Stimulated activated CD8-positive, alpha-beta memory T cell treated with anti-CD3 and anti-CD28 coated beads, Interleukin-2, amount 100 ng/mL, for 1 hour (primary cell): ENCODE measurements at places on chromosomes 1 and 21.
A peak's percentile ranks its signal among the peaks of the same experiment; 100 is the strongest.

DNA sequence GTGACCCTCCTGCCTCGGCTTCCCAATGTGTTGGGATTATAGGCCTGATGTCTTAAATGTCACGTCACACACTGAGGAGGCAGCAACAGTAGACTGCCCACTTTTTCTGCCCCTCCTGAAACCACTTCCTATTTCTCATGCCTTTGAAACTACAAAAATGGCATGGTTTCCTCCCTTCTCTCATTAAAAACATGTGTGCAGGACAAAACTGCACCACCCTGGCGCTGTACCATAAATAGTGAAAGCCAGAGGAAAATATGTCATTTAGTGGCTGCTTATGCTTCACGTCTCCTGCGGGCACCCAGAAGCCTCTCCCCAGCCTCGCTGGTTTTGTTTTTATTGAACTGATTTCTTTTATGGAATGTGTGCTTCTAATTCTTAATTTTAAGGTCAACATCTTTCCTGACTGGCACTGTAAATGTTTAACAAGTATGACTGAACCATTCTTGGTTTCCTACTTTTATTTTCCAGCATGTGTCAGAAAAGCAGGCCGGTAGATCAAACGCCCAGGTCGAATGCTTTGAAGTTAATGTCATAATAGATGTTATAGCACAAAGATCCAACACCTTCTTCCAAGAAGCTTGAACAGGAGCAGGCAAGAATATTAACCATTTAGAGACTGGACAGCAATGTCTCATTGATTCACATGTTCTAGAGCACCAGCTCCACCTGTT is 59.6 kb upstream of the C1orf87 start:
- DNase-seq, result no peak

DNA sequence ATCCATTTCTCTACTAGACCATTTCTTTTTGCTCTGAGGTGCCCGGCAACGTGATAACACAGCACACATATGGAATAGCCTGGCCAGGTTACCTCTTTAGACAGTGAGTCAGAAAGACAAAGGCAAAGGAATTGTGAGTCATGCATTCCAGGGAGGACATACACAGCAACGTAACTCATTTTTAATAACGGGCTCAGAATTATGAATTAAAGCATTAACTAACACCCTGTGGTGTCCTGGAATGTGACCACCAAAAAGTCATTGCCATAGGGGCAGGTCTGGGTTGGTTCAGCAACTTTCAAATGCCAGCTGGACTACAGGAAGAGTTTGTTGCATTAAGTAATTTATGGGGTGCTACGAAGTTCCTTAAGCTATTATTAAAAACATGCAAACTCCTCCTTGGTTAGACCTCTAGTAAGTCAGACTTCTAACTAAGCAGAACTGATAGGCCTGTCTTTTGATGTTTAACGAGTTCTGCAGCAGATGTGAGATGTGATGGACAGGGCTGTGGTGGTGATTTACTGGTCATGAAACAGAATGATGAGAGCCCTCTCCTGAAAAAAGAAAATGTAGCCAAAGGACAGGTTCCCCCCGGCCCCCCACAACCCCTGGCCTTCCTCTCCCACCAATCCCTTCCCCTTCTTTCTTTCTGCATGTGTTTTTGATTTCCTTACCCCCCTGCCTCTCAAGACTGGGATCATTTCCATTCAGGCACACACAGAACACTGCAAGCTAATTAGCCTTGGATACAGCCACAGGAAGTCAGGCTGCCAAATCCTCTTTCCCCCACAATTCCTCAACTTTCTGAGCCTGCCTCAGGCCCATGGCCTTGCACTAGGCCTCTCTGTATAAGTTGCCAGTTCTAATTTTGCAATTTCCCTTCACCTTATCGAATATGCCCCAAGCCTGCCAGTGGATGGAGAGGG is 88.9 kb upstream of the HAO2 start:
- no peak for DNase-seq

GRCh38 chr1:18955441-18956192 is 859 bp downstream of the IFFO2 start:
- no peak for DNase-seq

DNA sequence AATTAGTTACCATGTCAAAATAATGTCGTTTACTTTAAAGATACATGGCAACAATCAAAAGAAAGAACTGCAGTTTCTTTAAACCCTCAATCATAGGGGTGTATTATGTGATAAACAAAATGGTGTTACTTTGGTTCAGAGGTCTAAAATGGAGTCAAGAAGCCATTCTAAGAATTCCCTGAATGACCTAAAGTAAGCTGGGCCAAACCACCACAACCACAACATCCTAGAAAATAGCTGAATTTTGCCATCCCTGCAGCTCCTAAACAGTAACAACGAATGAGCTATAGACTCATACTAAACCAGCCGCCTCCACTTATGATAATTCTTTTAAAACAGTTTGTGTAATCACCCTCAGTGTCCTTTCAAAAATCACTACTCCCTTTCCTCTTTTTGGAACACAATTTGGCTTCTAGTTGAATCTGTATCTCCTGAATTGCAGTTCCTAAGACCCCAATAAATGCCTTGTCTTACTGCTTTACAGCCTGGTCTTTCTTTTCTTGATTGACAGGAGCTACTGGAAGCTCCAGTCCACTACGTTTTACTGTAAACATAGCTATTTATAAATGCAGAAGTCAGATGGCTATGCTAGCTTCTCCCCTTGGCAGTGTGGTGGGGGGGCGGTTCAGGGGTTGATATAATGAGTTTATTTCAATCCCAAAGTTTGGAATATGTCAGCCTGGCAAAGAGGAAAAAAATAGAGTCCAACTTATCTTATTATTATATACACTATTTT is 84.3 kb downstream of the PLPPR4 start:
- no peak for DNase-seq

DNA sequence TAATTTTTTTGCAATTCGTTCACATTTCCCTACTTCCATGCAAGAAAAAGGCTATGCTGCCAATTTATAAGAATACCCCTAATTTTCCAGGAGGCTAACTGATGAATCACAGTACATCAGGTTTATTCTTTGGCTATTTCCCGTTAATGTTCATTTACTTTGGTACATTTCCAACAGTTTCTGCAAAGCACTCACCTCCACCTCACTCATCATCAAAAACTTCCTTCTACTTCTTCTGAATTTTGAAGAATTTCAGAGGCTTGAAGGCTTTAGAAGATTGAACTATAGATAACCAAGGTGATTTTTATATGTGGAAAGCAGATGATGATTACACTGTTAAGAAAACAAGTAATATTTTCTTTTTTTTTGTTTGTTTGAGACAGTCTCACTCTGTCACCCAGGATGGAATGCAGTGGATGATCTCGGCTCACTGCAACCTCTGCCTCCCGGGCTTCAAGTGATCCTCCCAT is 60.5 kb upstream of the HP1BP3 start:
- DNase-seq, result no peak

- DNase-seq, result no peak
Measured at GRCh38 chr1:65904681-65905083, 112.0 kb downstream of the PDE4B start.

GRCh38 chr1:67939942-67940341 is 106.7 kb upstream of the GNG12 start:
- no peak for DNase-seq

DNA sequence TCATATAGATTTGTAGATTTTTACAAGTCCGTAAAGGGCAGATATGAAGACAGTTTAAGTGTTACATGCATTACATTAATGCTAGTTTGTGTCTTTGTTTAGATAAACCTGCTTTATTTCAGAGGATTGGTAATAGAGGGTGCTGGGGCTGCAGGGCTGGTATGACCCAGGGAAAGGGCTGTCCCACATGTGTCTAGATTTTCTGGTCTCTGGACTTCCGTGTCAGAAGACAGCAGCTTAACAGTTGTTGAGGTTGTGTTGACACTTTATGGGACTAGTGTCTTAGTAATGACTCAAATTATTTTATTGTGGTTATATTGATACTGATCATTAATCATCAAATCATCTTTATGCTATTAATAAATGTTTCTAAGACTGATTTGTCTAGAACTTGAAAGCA is 10.1 kb downstream of the PRDM2 start:
- no peak for DNase-seq

GRCh38 chr1:56331207-56331891 is 248.0 kb downstream of the PLPP3 start:
- DNase-seq, result no peak

GRCh38 chr1:198674009-198674408 is 35.2 kb downstream of the PTPRC start:
- DNase-seq, result no peak

GRCh38 chr1:47023268-47024140 is at the start of gene CYP4X1:
CYP4X1 (plus strand) TSS chr1:47023669; CDS start chr1:47023818, 149 bp downstream.
- no peak for DNase-seq

DNA sequence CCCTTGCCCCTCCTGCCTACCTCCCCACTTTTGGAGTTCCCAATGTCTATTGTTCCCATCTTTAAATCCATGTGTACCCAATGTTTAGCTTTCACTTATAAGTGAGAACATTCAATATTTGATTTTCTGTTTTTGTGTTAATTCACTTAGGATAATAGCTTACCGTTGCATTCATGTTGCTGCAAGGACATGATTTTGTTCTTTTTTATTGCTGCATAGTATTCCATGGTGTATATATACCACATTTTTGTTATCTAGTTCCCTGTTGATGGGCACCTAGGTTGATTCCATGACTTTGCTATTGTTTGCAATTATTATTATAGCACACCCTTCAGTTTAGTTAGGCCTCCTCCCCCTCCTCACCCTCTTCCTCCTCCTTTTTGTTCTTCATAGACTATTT is 33.5 kb upstream of the ADAR start:
- DNase-seq, result no peak

- DNase-seq, result no peak
Measured at GRCh38 chr1:171403393-171403792, 81.9 kb upstream of the PRRC2C start.

GRCh38 chr1:190908246-190908645 is 430.6 kb upstream of the BRINP3 start:
- no peak for DNase-seq

- no peak for DNase-seq
Measured at GRCh38 chr1:167749741-167750140, 28.0 kb downstream of the MPZL1 start.

- DNase-seq, result no peak
Measured at GRCh38 chr1:113278371-113278770, 111.9 kb upstream of the MAGI3 start.

GRCh38 chr1:27135541-27136235 is 19.2 kb downstream of the SLC9A1 start:
- DNase-seq, result no peak

- DNase-seq, result no peak
Measured at GRCh38 chr1:179144626-179145025, 62.8 kb downstream of the TOR3A start.

DNA sequence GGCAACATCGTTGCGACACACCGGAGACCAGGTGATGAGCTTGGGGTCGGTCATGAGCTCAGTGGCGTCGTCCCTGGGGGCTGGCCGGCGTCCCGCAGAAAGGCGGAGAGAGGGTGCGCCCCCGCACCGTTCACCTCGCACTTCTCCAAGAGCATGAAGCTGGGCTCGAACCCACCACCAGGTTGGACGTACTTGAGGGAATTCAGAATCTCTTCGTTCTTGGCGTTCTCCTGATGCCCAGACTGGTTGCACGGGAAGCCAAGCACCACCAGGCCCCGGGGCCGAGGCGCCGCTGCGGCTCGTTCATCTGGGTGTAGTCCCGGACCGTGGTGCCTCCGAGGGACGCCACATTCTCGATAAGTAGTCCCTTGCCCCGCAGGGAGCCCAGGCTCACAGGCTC is 176.6 kb upstream of the ADAMTS5 start:
- no peak for DNase-seq

GRCh38 chr1:41573194-41573593 is 88.7 kb upstream of the EDN2 start:
- DNase-seq, result no peak

- peak; percentile 41 for DNase-seq
Measured at GRCh38 chr1:6440198-6441126, 15.9 kb downstream of the ESPN start.

- no peak for DNase-seq
Measured at GRCh38 chr1:43267291-43267805, 2.4 kb upstream of the TMEM125 start.

DNA sequence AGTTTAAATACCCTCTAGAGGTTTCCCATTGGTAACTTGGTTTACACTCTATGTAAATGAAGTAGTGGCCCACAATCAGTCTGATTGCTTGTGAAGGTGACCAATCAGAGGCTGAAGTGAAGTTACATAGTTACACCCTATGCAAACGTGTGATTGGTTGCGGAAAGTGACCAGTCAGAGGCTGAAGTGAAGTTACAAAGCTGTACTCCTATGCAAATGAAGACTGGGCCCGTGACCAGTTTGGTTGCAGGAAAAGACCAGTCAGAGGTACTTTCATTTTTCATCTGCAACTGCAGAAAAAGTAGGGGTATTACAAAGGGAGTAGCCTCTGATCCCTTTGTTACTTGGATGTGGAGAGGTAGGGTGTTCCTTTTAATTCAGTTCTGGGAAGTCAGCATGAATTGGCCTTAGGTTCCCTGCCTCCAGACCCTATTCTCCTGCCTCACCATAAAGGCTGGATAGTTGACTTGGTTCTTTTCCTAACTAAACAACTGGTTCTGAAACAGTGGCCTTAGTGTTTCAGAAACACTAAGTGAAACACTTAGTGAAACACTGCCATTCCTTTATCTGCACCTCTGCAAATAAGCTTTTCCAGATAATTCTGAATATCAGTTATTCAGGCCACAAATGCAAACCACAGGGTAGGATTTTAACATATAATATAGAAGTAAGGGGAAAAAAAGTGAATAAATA is 39.3 kb downstream of the MAGI3 start:
- DNase-seq, result no peak

GRCh38 chr21:20942523-20942922 is 55.7 kb upstream of the NCAM2 start:
- DNase-seq, result no peak

DNA sequence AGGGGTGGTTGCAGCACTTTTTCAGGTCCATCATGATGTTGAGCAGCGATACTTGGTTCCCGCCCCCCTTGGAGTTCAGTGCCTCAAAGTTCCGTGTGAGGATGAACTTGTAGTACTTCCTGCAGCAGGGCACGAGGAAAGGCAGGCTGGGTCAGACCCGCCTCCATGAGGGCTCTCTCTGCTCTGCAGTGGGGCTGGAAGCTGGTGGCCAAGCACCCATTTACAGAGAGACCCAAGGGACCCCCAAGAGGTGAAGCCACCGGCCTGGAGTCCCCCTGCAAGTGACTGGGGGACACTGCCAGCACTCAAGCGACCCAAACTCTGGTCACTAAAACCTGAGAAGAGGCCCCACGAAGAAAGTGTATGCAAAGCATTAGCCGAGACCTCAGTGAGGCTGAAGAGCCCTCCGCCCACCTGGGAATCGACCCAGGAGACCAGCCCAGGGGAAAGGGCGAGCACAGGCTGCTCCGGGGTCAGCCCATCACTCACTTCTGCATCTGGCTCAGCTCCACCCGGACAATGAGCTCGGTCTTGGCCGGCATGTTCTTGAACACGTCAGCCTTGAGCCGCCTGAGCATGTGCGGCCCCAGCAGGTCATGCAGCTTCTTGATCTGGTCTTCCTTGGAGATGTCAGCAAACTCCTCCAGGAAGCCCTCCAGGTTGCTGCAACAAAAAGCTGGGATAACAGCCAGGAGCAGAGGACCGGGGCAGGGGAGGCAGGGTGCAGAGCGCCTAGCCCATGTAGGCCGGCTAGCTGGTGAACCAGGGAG is 45.2 kb downstream of the CHD5 start:
- no peak for DNase-seq

GRCh38 chr1:25626018-25626417 is 9.4 kb downstream of the MAN1C1 start:
- no peak for DNase-seq

- no peak for DNase-seq
Measured at GRCh38 chr1:241870336-241870735, 22.3 kb downstream of the EXO1 start.

- DNase-seq, result no peak
Measured at GRCh38 chr1:234849832-234850231, 239.9 kb upstream of the IRF2BP2 start.

- DNase-seq, result no peak
Measured at GRCh38 chr1:154316704-154317103, 4.2 kb upstream of the AQP10 start.
